ENCODE measurements at places on chromosomes 6 and 20.
A peak's percentile ranks its signal among the peaks of the same experiment; 100 is the strongest.

GRCh38 chr6:4210629-4211419 lies 75.4 kb upstream of the ECI2 start:
- peak; percentile 74 for DNase-seq

DNA sequence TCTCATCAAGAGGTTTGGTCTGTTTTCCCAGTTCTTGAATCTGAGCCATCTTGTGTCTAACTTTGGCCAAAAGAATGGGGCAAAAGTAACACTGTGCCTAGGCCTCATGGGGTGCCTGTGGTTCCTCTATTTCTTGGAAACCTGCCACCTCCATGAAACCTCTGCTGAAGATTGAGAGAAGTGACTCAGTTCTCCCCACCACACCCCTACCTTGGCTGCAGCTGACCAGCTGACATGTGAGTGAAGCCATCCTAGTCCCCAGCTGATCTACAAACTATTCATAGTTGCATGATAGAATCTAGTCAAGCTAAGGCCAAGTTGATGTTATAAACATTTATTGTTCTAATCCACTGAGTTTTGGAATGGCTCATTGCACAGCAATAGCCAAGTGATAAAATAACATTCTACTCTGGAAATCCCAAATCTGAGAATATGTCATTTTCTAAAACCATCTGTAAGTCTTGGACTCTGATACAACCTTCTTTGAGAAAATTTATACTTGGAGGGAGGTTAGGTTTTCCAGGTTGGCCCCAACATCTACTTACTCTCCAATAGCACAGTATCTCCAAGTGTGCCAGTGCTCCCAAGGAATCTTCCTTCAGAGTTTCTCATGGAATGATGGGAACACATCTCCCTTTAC lies 107.0 kb upstream of the SMLR1 start:
- no peak for DNase-seq

DNA sequence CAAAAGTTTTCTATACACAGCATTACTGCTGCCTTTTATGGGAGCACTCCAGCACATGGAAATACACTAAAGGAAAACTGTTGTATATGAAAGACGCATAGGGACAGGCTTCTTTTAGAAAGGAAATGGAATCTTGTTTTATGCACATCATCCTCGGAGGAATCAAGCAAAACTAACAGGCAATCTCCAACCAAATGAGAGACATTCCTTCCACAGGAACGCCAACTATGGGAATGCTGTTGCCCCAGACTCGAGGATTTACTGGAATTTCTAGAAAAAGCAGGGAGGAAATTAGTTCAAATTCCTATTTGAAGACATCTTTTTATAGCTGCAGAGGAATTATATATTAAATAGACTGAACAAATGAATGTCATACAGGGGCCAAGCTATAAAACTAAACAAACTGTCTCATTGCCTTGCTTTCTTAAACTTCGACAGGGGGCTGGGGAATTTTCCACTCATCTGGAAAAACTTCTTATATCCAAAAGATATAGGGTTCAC lies 52.2 kb downstream of the LYRM4 start:
- peak; percentile 26 for DNase-seq

DNA sequence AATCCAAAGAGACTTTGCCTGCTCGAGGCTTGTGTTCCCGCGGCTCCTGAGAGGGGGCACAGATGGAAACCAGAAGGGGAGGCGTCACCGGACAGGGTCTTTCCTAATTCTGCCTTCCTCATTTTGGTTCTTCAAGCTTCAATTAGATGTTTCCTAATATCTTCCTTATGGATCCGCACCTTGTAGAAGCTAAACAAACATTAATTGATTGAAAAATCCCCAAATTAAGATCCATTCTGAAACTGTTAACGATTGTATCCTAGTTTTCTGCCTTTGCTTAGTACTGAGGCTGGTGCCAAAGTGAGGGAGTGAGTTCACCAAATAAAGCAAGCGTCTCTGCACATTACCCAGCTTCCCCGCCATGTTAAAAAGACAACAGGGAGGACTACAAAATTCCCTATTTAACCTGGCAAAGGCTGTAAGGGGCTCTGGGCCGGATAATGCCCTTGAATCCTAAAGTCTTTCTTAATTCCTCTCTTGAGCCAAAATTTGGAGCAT lies 123.2 kb downstream of the GPX5 start:
- no peak for DNase-seq

DNA sequence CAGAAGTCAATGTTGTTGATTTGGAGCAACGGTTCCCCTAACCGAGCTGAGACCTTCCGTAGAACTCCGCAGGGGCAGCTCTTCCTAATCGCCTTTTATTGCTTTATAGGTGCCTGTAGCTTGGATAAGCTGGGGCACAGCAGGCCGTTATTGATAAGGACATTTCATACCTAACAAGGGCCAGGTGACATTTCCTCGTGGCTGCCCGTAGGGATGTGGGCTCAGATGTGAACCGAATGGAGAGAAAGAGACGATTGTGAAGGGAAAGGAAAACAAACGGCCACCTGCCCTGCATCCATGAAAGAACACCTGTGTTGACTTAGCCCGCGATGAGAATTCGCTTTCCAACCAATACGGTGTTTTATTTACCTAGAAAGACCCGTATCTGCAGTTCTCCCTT lies 53.3 kb upstream of the DACT2 start:
- DNase-seq, result no peak

GRCh38 chr6:1297746-1298145 lies 14.2 kb upstream of the FOXQ1 start:
- DNase-seq, result no peak

DNA sequence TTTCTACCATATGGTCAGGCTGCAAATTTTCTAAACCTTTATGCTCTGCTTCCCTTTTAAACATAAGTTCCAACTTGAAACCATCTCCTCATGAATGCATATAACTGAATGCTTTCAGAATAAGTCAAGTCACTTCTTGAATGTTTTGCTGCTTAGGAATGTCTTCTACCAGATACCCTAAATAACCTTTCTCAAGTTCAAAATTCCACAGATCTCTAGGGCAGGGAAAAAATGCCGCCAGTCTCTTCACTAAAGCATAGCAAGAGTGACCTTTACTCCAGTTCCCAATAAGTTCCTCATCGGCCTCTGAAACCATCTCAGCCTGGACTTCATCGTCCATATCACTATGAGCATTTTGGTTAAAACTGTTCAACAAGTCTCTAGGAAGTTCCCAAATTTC lies 1011.2 kb upstream of the CITED2 start:
- no peak for DNase-seq

DNA sequence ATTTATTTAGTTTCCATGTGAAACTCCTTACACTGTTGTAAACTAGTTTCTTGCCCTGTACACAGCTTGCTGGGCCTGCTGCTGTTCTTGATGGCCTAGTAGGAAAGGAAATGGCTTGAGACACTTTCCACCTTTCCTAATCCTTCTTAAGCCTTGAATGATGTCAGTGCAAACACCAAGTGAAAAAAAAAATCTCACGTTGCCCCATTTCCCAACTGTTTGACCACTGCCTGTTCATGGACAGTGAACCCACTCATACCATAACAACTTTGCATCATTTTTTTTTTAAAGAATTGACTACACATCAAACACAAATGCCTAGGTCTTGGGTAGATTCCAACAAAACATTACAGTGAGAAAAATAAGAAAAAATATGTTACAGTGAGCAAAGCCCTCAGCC lies 653.6 kb upstream of the FLRT3 start:
- DNase-seq, result no peak

GRCh38 chr20:51077686-51078060 lies 54.8 kb upstream of the KCNG1 start:
- no peak for DNase-seq

DNA sequence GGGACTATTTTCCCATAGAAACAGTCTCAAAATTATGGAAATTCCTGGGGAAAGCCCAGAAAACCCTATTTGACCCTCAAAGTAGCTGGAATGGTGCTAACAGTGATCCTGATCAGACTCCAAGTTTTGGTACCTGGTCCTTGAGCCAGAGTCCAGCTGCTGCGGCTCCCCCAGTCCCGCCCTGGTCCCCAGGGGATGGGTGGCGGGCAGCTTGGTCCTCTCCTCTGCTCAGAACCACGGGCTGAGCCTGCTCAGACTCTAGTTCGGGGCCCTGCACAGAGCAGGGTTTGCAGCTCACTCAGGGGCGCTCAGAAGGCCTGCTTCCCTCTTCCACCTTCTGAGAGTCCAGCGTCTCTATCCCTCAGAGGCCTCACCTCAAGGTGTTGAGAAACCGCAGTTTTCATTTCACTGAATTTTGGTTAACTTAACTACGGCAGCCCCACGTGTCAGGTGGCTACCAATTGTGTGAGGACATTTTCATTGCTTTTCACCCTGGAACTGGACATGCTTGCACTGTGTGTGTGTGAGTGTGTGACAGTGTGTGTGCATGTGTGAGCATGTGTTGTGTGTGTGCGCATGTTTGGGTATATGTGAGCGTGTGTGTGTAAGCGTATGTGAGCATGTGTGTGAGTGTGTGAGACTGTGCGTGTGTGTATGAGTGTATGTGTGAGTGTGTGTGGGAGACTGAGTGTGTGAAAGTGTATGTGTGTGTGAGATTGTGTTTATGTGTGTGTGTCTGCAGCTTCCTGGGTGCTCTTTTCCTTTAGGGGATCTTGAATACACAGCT lies 44.2 kb upstream of the PDE10A start:
- DNase-seq, result no peak

DNA sequence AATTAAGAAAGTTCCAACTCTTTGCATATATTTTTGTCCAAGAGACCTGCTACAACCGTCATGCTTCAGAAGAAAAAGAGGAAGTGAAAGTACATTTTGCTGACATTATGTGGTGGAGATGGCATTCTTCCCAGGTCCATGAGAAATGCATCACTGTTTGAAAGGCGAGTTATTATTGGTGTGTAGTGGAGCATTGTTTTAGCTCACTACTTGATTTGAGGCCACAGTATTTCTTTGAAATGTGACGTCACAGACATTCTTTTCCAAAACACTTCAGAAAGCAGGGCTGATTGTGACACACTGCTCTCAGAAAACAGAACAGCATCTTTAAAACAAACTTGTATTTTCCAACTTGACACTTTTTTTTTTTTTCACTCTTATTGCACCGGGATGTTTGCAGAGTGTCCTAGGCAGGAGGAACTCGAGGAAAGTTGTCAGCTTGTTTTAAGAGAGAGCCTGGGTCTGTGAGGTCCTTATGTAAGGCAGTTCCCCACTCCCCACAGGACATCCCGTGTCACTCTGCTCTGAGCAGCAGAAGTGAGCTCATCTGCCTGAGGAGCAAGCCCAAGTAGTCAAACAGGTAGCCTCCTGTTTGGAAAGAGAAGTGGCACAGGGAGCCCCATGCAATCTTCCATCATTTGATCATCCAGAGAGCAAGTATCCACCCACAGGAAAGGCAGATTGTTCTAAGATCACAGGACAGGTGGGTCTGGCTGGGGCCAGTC lies 1.1 kb downstream of the SPTLC3 start:
- peak; percentile 71 for DNase-seq

- no peak for DNase-seq
These were observed 52.8 kb upstream of the ADIG start for GRCh38 chr20:38528167-38528566.

- no peak for DNase-seq
These were observed 1.1 kb downstream of the TBC1D32 start for GRCh38 chr6:121333196-121333595.
